ENCODE measurements at places on chromosomes 12 and 14. TPM values are rescaled to one million over a fixed set of nuclear protein-coding genes. Genes with fewer than 3 reads are reported as not detected.

The RFX4 gene
- total RNA-seq = not detected

The REP15 gene
- total RNA-seq = 4.0 TPM

The AQP2 gene
- total RNA-seq = 0.05 TPM

GRCh38 chr12:49917788-49918173, 14.1 kb upstream of the FAIM2 start:
- no peak for DNase-seq

GRCh38 chr12:80196419-80196818, 97.1 kb downstream of the OTOGL start:
- no peak for DNase-seq

- no peak for DNase-seq
Measured at GRCh38 chr14:78997811-78998210, 827.6 kb downstream of the NRXN3 start.

DNA sequence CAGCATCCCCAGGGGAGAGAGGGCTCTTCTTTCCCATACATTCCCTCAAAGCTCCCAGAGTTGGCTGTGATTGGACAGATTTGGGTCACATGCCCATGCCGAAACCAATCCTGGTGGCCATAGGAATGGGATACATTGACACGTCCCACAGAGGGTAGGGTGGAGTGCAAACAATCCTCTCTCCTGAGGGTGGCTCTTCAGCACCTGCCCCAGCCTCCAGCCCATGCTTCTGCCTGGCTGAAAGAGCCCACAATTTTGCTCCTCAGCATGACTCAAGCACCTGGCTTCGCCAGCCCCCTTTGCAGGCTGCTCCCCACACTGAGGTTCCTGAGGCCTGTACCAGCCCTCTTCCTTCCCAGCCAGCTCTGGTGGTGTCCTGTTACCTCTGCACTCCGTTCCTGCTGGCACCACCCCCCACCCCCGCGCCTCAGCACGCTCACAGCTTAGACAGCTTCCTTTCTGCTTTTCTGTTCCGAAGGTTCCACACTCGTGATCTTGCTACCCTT, 71.7 kb downstream of the CCDC92 start:
- DNase-seq = peak; percentile 33

DNA sequence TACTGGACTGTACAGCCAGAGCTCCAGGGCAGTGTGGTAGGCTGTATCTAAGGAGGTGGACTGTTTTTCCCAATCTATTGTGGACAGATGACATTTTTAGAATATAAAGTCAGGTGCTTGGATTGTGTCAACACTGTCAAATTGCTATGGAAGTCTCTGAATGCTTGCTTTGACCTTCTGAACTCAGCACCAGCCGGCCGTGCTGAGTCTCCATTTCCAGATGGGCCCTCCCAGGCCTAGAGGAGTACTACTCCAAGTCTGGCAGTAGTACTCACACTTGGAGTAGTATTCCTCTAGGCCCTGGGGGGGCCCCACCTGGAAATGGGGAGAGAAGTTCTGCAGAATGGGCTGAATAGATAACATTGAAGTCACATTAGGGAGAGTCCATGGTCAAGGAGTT, 16.2 kb upstream of the KCNK13 start:
- no peak for DNase-seq

DNA sequence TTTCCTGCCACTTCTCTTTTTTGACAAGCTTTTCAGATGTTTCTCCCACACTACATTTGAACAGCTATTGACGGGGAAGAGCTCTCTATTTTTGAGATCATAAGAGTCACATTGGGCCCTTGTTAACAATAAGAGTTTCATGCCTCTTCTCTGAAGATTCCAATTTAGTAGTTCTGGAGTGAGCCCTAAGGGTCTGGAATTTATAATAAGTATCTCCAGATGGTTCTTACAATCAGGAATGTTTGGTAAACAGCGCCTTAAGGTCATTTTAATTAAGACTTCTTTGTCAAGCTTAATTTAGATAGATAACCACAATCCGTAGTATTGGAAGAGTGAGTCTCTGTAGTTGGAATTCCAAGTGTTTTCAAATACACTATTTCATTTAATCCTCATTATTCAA, 60.6 kb upstream of the HECTD1 start:
- DNase-seq = no peak
